Cerebellar nuclear complex (tissue), 1 donor: ENCODE measurements at places on chromosomes 16 and 17.

DNA sequence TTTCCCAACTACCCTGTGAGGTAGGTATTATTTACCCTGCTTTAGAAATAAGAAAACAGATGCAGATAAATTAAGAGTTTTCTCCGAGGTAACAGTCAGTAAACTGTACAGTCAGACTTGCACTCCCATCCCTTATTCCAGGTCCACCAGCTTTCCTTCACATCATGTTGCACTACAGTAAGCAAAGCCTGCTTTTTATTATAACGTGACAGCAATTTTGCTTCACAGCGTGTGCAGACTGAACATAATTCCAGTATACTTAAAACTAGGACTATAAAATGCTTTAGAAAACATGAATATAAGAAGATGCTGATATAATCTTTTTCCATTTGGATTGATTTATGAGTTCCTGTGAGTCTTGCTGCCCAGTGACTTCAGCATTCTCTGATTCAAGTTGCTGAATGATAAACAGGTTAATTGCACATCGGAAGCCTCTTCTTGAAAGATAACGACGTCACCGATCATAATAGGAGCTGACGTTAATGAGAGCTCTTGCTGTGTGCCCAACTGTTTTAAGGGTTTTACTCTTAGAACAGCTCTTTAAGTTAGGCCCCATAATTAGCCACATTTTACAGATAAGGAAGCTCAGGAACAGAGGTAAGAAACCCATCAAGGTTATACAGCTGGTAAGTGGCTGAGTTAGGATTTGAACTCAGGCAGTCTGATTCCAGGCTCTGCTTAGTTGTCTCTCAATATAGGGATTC is 1.4 kb downstream of the LIG3 start:
- DNase-seq = no peak

DNA sequence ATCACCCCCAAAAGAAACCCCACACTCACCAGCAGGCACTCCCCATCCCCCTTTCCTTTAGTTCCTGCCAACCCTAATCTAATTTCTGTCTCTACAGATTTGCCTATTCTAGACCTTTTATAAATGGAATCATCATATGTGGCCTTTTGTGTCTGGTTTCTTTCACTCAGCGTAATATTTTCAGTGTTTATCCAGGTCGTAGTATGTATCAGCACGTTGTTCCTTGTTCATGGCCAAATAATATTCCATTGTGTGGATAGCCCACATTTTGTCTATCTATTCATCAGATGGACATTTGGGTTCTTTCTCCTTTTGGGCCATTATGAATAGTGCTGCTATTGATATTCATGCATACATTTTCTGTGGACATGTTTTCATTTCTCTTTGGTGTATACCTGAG is 73.6 kb downstream of the OR1D5 start:
- no peak for DNase-seq

DNA sequence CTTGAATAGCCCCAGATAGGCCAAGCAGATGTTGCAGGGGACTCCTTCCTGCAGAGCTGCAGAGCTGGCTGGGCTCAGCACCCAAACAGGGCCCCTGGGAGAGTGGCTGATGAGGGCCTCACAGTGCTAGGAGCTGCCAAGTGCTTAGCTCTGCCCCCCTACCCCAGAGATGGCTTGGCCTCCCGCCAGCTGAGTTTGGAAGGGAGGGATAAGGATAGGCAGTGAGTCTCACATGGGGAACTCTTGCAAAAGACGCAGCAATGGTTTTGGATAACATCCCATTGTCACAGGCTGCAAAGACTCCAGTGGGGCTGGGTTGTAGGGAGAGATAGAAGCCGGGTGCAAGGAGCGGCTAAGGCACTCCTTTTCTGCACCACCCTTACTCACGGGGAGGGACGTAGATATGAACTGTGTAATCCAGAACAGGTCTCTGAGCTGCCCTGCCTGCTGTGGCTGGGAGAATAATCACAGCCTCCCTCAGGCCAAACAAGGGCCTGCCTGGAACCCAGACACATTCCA is 52.9 kb upstream of the MAF start:
- no peak for DNase-seq

- DNase-seq = no peak
Measured at GRCh38 chr17:78652024-78652423, 74.8 kb upstream of the DNAH17 start.

DNA sequence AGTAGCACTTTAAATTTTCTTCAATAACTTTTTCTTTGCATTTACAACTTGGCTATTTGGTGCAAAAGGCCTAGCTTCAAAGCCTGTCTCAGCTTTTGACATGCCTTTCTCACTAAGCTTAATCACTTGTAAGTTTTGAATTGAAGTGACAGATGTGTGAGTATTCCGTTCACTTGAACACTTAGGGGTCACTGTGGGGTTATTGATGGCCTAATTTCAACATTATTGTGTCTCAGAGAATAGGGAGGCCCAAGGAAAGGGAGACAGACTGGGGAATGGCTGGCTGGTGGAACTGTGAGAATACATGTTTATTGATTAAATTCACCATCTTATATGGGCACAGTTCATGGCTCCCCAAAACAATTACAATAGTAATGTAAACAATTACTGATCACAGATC is 84.1 kb downstream of the TAOK1 start:
- no peak for DNase-seq

GRCh38 chr16:2035431-2036199 is 8.9 kb downstream of the NHERF2 start:
- DNase-seq = no peak

DNA sequence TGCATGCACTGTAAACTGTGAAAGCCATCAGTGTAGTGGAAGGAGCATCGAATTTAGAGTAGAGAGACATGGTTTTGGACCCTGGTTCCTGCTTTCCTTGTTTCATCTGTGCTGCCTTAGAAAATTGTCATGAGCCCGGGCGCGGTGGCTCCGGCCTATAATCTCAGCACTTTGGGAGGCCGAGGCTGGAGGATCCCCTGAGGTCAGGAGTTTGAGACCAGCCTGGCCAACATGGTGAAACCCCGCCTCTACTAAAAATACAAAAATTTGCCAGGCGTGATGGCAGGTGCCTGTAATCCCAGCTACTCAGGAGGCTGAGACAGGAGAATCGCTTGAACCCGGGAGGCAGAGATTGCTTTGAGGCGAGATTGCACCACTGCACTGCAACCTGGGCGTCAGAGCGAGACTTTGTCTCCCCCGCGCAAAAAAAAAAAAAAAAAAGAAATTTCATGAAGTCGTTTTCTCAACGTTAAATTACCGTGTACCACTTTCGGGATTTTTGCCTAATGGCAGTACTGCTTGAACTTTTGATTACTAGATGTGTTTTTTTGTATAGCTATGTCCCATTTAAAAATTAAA is 912 bp downstream of the COQ7 start:
- DNase-seq = no peak

GRCh38 chr17:83084621-83085056 is 5.2 kb downstream of the METRNL start:
- no peak for DNase-seq

DNA sequence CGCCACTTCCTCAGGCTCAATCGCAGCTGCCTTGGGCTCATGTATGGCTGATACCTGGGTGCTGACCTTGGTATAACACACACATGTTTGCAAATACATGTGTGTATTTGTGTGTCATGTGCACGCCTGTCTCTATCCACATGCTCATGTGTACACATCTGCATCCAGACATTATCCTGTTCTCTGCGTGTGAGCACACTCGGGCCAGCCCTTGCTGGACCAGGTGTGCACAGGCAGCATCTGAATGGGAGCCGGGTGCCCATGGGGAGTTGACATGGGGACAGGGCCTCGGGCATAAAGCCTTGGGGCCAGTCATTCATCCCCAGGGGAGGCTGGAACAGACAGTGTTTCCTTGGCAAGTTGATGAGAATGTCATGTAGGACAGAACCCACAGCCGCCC is 29.1 kb upstream of the CRHR1 start:
- DNase-seq = no peak

DNA sequence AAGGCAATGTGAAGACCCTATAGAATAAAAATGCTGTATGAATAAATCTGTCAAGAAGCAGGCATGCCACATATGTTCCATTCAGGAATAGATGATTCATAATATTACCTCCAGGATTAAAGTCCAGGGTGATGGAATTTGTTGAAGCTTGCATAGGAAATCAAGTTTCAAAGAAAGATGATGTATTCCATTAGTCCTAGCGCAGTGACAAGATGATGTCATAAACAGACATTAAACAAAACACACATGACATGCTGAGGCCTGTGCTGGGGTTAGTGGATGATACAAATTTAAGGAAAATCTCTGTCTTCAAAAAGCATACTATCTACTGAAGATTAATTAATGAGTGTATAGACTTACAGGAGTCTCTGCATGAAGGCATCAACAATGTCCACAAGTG is 1025.2 kb downstream of the CDH11 start:
- no peak for DNase-seq

DNA sequence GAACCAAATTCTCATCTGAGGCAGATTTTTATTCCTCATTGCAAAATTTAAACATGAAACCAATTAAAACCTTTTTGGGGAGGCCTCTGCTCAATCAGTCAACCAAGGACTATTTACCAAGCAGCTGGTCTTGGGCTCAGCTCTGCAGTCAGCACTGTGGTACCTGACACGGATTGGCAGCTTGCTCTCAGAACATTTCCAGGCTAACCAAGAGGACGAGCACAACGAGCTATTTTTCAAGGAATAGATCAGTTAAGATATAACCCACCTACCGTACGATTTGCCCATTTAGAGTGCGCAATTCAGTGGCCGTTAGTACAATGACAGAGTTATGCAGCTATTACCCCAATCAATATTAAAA is 26.4 kb upstream of the KLHDC4 start:
- no peak for DNase-seq

DNA sequence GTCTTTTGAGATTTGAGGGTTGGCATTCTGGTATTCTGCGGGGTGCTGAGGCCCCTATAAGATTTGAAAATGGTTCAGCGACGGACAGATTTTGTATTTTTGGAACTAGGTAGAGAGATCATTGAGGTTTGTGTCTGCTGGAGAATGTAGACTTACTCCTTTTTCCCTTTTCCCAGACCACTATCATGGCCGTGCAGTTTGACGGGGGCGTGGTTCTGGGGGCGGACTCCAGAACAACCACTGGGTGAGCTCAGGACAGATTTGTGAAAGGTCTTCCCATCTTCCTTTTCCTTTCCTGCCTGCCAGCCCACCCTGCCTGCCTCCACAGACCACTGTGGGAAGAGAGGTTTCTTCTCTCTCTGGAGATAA is 572 bp downstream of the PSMB6 start:
- DNase-seq = no peak

GRCh38 chr17:292016-292415 is 60.6 kb downstream of the RPH3AL start:
- no peak for DNase-seq

GRCh38 chr17:33234930-33235685 is 58.0 kb downstream of the ASIC2 start:
- no peak for DNase-seq

DNA sequence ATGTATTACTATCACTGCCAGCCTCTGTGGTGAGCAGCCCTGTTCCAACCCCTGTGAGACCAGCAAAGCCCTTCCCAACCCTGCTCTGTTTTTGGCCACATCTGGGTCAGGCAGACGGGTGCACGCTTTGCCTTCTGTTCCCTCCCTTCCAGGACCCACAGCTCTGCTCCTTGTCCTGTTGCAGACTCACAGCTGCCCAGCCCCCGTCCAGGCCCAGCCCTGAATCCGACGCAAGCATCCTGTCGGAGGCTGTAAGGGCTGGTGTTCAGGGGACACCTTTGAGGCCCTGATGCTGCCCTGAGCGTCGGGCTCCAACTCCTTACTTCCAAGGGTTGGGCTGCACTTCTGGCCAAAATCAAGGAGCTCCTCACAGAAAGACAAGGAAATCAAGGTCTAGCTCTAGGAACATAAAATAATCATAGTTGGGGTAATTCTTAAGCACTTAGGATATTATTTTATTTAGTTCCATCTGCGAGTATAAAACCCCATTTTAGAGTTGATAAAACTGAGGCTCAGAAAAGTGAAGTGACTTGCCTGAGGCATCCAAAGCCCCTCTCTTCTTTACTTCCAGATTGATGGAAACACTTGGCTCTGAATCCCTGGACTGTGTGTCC is 14.3 kb upstream of the SRCIN1 start:
- DNase-seq = no peak

DNA sequence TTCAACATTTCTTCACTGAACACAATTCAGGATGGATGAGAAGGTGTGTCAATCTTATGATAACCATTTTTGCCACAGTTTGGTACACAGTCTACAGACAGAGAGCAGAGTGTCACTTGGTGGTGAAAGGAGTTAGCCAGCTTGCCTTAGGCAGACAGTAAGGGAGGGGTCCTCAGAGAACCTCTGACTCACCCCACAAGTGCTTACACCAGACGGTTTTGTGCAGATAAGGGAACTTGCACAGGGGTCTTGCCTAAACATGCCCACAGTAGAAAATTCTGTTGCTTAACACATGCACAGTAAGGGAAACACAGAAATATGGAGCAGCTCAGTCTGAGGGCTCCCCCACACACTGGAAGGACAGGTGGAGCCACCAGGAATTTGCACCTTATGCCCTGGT is 204.5 kb upstream of the CDH8 start:
- no peak for DNase-seq

- DNase-seq = no peak
Measured at GRCh38 chr16:16010194-16010593, 60.8 kb downstream of the ABCC1 start.

DNA sequence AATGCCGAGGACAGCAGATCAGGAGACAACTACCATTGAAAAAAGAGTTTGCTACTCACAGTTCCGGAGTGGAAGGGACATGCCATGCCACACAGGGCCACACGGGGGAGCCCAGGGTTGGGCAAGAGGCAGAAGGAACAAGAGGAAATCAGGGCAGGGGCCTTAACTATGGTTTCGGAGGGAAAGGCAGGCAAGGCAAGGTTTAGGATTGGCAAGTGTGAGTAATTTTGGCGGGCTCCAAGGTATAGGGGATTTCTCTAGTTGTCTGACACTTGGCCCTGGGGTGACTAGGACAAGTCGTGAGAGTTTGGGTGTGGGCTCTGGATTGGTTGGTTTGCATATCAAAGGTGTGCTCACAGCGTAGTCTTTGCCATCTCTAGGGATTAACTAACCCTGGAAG is 27.0 kb upstream of the NTN1 start:
- DNase-seq = no peak

DNA sequence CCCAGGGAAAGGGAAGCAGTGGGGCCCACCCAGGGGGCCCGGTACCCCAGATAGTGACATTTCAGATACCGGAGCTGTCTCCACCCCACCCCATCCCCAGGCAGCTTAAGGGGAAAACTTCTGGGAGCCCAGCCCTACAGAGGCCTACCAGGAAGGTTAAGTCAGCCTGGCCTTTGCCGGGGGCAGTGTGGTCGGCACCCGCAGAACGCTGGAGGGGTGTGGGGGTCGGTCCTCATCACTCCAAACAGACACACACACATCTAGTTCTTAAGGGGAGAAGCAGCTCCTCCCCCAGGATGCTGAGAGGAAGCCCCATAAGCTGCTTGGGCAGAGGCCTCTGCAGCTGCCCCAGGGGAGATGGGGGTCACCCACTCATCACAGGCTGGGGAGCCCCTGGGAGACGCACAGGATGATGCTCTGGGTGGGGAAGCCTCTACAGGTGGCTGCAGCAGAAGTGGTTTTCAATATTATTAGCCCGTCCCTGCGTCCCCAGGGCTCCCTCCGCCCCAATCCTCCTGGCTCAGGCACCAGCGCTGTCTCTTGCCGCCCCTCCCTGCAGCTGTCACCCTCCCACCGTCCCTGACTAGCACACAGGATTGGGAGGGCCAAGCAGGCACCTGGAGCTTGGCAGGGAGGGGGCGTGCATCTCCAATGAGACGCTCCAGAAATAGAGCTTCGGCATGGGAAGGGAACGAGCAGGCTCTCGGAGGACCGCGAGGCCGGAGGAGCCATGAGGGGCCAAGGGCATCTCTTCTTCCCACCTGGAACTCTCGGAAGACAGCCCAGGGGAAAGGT is 1.4 kb upstream of the ABR start:
- DNase-seq = no peak

- DNase-seq = no peak
Measured at GRCh38 chr16:6309271-6309670, 1023.4 kb upstream of the RBFOX1 start.
